NCI-H526 treated with DMSO at 0.1 percent for 48 hours (cell line): ENCODE measurements at places on chromosomes 4 and X.

GRCh38 chrX:154661899-154662298, 8.5 kb upstream of the CTAG2 start:
- no peak for DNase-seq

DNA sequence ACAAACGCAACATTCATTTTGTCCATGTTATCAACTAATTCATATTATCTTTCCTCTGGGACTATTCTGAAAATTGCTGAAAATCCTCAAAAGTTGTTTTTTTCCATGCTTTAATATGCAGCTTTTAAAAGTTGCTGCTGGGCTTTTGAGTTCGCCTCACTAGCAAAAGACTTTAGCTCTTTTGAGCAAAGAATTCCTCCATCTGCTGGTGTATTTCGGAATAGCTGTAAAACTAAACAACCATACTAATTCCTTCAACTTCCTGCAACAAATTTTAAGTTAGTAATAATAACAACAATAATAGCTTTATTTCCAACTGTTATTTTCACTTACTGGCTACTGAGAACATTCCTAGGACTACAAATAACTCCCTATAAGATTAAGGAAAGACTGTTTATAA, 124.5 kb upstream of the PLAC1 start:
- DNase-seq, result no peak

DNA sequence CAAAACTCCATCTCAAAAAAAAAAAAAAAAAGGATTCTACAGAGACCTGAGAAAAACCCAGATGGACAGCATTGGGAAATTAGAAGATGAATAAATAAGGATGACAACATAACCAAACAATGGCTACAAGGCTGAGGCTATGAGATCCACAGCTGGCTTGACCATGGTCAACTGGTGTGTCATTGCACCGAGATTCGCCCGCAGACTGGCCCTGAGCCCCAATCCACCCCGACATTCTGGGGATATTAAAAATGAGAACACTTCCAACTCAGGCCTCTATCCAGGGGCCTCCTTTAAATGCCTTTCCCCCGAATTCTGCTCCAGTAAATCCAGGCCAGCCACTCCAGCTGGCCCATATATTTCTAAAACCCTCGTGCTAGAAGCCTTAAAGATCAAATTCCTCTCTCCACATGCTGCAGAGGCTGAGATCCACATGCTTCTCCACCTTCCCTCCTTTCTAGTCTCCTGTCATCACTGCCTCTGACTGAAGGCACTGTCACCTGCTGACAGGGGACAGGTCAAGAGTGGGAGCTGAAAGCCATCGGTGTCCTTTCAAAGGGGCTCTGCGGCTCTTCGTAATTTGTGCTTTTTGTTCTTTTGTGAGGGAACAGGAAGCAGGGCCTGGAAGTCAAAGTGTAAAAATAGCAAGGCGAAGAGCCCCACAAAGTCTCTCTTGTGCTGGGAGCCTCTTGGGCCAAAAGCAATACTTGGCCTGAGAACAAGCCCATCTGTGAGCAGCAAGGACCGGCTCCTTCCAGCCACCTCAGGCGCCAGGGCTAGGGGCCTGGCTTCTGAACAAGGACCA, 203.7 kb downstream of the NSUN7 start:
- DNase-seq, result no peak

GRCh38 chr4:1494416-1495315, 88.4 kb upstream of the NKX1-1 start:
- no peak for DNase-seq

DNA sequence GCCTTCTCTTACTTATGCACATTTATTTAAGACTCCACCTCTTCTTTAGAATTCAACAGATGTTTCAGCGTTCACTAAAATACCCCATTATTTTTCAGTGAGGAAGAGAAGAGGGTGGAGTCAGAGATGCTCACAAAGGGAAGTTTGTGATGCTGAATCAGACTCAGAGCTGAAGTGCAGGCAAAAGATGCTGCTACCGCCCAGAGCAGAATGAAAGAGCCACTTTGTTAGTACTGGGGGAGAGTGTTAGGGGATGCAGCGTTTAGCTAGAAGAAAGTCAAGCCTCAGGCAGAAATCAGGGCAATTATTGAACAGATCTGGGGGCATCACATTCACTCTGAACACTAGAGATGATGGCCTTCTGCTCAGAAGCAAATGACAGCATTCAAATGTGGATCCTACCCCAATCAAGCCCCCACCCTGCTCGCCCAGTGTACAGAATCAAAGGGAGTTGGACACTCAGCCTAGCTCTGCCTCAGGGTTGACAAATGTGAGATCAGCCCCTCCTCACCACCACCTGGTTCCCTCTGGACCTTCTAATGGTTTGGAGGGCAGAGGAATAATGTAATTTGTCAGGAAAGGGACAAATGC, 138.3 kb downstream of the UNC5C start:
- no peak for DNase-seq

DNA sequence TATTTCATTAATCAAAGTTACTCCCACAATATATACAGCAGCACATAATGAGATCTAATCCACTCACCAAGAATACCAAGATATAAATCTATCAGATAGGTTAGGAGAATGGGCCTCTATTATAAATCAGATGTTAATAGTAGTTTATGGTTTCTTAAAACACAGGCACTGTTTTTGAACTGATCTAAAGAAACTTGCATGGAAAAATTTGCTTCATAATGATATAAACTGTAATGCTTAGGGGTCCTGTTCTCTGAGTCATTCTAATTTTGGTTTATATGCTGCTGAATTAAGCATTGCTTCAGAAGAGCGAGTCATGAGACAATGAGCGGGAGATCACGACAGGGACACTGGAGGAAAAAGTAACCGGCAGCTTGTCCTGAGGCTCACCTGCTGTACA, 113.3 kb upstream of the OTUD4 start:
- no peak for DNase-seq

DNA sequence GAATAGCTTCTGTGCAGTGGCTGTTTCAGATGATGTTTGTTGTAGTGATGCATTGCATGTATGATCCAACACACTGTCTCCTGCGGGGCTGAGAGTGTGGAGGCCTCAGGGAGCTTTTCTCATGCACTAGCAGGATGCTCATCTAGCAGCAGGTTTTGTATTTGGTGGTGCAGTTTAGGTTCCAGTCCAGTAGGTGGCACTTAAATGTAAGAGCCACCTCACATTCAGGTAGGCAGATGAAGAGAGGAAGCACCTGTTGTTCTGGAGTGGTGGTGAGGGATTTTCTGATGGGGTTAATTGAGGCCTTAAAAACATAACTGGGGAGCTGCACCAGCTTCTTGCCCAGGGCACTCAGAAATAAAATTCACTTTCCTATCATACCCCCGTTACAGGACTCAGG, 300.9 kb downstream of the SPIN4 start:
- DNase-seq, result no peak

- no peak for DNase-seq
These were observed 14.8 kb upstream of the BOD1L1 start for GRCh38 chr4:13642170-13642950.

GRCh38 chr4:128347930-128348660, 60.5 kb upstream of the PGRMC2 start:
- DNase-seq, result no peak

GRCh38 chrX:9785944-9786797, at the start of gene SHROOM2:
TSS of gene SHROOM2 (plus strand) at chrX:9786429. CDS start at chrX:9786546, 117 bp downstream.
- DNase-seq, result peak; percentile 44

DNA sequence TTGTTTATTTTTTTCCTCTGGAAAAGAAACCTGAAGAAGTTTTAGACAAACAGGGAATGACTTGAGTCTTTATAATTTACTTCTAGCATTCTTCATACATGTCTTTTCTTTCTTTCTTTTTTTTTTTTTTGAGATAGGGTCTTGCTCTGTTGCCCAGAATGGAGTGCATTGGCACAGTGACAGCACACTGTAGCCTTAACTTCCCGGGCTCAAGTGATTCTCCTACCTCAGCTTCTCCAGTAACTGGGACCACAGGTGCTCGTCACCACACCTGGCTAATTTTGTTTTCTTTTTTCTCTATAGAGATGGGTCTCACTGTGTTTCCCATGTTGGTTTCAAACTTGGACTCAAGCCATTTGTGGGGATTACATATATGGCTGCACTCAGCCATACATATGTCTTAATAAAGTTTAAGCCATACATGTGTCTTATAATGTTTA, 71.8 kb downstream of the RAPGEF2 start:
- no peak for DNase-seq

DNA sequence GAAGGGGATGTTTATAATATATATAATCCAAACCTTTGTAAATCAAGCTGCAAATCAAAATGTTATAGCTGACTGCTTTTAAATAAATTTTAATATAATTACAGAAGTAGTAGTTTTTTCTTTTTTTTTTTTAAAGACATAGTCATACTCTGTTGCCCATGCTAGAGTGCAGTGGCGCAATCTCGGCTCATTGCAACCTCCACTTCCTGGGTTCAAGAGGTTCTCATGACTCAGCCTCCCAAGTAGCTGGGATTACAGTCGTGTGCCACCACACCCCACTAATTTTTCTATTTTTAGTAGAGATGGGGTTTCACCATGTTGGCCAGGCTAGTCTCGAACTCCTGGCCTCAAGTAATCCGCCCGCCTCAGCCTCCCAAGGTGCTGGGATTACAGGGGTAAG, 178.7 kb downstream of the FBXW7 start:
- no peak for DNase-seq

- DNase-seq, result no peak
These were observed 413.1 kb downstream of the PDGFC start for GRCh38 chr4:156558373-156559025.

- no peak for DNase-seq
These were observed 69.1 kb downstream of the TET2 start for GRCh38 chr4:105215609-105216313.

DNA sequence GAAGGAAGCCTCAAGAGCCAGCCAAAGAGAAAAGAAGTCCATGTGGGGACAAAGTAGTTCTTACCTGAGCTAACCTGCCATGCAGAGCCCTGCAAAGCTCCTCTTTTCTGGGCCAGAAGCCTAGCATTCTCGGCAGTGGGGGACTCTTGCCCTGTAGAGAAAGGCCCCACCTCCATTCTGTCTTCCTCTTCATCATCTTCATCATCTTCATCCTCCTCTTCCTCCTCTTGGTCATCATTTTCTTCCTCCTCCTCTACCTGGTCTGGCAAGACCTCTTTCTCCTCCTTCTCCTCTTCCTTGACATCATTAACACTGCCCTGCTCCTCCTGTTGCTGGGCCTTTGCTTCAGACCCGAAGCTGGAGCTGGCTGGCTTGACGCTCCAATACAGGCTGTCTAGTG, 16.7 kb downstream of the LAS1L start:
- no peak for DNase-seq

DNA sequence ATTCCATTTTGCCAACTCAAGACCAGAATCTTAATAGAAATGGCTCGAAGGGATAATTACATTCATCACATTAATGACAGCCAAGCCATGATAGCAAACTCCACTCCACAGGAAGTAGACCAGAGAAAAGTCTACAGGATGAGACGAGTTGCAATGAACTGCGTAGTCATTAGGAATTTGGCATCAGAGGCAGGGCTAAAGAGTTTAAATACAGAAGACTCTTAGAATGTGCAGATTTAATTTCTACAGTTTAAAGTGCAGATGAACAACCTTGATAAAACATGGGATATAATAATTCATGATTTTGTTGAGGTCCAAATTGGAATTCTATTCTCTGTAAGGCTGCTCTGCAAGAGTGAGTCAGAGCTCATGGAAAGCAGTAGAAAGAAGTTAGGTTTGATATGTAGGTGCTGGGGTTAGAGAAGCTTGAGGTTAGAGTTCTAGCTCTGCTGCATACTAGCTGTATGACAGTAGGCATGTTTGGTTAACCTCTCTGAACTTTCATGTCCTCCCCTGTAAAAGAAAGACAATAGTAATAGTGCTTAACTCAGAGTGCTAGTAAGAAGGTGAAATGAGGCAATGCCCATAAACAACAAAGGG, 32.2 kb downstream of the LNX1 start:
- DNase-seq, result no peak

GRCh38 chr4:142405021-142405694, 440.9 kb downstream of the INPP4B start:
- DNase-seq, result no peak

GRCh38 chr4:128697323-128697722, 112.2 kb upstream of the JADE1 start:
- DNase-seq, result no peak

- no peak for DNase-seq
These were observed 1.1 kb downstream of the TAFAZZIN start for GRCh38 chrX:154412468-154412867.

- no peak for DNase-seq
These were observed 75.8 kb downstream of the NBDY start for GRCh38 chrX:56804867-56805266.

DNA sequence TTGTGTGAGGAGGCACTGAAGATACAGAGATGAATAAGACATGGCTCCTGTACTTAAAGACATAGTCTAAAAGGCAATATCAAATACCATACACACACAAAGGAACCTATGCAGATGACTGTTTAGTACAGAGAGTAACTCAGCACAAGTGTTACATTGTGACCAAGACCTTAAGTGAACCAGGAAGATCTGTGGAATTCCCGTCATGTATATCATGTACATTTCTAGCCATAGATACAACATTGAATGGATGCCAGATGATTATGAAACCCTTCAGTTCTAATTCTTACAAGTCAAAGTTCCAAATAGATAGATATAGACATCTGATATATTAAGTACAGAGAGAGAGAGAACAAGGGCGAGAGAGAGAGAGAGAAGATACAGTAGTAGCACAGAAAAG, 73.2 kb downstream of the PAK3 start:
- no peak for DNase-seq

DNA sequence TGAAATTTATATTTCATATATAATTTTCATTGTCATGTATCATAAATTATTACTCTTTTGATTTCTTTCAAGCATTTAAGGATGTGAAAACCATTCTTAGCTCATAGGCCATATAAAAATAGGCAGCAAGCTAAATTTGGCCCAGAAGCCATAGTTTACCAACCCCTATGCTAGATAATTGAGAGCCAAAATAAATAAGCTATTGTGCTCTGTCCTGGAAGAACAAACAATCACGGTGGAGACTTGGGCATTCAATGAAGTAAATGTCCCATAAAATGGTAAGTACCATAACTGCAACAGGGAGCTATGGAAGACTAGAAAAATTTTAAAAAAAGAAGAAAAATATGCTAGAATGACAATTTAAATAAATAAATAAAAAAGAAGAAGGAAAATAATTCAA, 60.9 kb upstream of the PACRGL start:
- no peak for DNase-seq

DNA sequence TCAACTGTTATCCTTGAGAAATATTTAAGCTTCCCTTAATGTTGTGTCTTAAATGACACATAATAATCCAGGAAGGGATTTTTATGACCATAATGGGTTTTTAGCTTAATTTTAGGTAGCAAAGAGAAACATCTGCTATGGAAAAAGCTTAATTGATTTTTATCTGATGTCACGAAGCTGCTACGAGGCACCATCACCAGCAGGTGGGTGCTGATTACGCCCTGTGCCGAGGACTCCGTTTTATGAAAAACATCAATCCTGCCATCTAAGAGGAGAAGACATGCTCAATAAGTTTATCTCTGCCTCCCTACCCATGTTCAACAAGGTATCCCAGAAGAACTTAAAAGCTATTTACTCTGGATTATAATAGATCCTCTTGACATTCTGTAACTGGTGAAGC, 280.6 kb upstream of the ZFP42 start:
- DNase-seq, result no peak

DNA sequence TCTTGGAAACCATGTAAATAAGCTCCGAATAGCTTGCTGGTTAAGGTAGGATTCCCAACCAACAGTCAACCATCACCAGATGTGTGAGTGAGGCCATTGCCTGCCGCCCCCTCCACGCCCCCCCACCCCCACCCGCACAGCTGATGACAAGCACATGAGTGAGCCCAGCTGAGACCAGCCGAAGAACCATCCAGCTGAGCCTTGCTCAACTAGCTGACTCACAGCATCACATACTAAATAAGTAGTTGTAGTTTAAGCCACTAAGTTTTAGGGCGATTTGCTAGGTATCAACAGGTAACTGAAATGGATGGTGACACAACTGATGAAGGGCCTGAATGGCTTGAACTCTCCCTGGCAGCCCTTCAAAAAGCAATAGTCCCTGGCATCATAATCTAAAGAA, 1.6 kb upstream of the CCDC149 start:
- no peak for DNase-seq
